ENCODE measurements at places on chromosomes 11 and 22.

- no peak for DNase-seq
These were observed 40.9 kb upstream of the MYEOV start for GRCh38 chr11:69253028-69253427.

- no peak for DNase-seq
These were observed 311.0 kb downstream of the BUD13 start for GRCh38 chr11:116461789-116462188.

DNA sequence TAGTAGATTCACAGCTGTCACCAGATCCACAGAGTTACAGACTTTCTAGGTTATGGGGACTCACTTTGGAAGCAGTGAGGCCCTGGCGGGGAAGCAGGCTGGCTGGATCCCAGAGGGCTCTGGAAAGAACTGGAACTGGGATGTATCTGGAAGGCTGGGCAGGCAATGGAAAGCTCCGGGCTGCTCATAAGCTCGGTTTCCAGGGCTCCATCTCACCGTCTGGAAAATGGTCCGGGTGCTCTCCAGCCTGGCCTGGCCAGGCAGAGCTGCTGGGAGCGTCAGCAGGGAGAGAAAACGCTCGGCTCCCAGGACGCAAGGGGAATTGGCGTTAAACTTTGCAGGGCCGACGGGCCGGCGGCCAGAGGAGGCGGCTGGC, 335 bp upstream of the SEZ6L start:
- peak; percentile 10 for DNase-seq

DNA sequence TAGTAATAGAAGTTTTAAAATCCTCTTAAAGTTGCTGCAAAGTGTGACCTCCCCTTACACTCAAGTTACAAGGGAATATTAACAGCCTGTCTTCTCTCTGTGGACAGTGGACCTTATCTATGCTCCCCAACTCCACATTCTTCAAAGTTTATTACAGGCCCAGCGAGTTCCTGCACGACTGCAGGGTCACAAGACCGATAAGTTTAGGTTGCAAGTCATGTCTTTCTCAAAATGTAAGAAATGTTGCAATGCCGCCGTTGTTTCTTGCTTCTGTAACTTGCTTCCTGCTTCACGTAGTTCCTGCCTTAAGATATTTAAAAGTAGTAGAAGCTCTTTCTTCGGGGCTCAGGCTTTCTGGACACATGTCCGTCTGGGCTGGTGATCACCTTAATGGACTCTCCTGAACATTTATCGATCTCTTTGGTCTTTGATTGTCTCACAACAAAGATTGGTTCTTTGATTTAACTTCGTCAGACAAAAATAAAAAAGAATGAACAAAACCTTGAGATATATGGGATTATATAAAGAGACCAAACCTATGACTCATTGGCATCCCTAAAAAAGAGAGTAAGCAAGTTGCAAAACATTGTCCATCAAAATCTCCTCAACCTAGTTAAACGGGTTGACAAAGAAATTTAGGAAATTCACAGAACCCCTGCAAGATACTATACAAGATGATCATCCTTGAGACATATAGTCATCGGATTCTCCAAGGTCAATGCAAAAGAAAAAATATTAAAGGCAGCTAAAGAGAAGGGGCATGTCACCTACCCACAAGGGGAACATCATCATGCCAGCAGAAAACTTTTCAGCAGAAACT, 45.4 kb upstream of the GLYAT start:
- DNase-seq, result no peak

DNA sequence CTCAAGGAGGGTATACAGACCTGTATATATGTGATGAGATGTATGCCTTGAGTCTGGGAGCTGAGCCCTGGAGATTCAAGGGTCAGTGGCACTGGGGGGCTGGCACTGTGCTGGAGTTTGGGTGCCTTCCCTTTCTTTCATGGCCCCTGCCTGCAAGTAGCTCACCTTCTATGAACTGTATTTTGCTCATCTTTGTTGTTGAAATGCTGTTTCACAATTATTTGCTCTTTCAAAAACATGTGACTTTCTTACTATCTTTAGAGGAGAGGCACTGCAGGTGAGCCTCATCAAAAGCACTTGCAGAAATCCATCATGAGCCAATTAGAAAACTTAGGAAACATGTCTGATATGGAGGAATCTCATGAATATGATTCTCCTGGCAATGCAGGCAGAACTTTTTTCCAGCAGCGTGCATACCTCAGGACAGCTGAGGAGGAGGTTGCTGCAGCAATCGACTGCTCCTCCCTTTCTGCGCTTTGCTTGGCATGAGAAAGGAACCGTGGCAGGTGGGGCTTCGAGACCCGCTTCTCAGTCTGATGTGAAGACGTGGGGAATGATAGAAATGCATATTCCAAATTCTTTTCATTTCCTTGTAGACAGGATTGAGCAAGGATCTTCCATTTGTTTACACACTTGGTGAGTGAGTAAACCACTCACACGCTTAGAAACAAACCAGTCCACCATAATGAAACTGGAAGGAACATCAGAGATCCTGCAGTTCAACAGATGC, 178.4 kb upstream of the E2F8 start:
- DNase-seq, result no peak

DNA sequence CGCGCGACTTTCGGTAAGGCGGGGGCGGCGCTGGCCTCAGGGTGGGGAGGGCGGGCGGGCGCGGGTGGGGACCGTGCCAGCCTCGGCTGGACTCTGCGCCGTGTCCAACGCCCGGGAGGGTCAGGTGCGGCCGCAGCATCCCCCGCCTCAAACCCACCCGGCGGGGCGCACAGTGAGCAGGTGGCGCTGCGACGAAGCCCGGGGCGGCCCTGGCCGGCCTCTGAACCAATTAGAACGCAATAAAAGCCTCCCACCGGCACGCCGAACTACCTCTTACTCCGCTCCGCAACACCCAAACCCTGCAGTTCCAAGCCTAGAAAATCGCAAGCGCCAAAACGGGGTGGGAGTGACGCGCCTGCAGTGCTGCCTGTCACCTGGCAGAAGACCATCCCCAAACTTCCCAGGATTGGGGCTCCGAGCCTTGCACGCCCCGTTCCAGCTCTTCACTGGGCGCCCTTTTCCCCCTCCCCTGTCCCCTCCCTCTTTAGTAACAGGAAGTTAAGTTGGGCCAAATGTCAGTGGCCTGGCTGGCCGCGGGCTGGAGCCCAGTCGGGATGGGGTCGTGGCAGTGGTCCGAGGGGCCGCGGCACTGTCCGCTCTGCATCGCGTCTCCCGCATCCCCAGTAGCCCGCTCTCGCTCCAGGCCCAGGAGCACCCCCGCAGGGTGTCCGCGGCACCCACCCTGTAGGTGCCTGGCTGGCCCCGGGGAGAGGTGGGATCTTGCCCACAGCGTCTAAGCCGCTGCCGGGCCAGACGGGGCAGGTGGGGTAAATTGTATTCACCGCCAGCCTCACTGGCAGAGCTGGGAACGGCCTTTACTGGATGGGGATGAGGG, 541 bp downstream of the MICAL2 start:
- no peak for DNase-seq

DNA sequence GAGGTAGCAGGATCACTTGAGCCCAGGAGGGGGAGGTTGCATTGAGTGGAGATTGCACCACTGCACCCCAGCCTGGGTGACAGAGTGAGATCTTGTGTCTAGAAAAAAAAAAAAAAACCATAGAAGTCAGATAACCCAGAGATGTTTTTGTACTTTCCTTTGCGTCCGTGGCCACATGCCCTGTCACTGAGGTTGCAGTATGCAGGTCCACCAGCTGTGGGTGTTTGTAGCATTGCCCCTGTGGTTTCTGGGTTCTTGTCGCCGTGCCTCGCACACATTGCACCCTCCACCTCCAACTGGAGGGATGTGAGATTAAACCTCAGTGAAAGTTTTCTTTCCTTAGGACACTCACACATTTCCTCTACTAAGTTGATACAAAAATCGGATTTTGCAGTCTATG, 70.3 kb downstream of the TNRC6B start:
- no peak for DNase-seq

- DNase-seq, result no peak
These were observed 64.7 kb upstream of the CD5 start for GRCh38 chr11:61037441-61038093.

DNA sequence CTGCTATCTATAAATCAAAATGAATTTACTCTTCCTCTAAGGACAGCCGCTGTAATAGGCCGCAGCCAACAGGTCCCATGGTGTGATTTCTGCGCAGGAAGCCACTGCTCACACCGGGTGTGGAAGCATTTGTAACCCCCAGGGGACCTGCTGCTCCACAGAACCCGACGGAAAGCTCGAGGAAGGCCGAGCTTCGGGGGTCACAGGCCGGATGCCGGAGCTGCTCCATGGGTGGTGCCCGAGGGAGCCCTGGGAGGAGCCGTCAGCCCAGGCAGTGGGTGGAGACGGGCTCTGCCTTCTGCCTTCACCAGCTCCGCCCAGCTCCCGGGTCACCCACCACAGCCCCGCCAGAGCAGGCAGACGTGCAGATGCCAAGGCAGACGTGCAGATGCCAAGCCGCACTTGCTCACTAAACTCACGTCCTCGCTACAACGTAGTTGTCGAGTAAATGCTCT, 63.5 kb downstream of the BRD1 start:
- DNase-seq, result no peak

GRCh38 chr11:35165423-35166368, 26.7 kb downstream of the CD44 start:
- no peak for DNase-seq

GRCh38 chr11:129937592-129938238, 42.3 kb upstream of the NFRKB start:
- DNase-seq, result no peak

DNA sequence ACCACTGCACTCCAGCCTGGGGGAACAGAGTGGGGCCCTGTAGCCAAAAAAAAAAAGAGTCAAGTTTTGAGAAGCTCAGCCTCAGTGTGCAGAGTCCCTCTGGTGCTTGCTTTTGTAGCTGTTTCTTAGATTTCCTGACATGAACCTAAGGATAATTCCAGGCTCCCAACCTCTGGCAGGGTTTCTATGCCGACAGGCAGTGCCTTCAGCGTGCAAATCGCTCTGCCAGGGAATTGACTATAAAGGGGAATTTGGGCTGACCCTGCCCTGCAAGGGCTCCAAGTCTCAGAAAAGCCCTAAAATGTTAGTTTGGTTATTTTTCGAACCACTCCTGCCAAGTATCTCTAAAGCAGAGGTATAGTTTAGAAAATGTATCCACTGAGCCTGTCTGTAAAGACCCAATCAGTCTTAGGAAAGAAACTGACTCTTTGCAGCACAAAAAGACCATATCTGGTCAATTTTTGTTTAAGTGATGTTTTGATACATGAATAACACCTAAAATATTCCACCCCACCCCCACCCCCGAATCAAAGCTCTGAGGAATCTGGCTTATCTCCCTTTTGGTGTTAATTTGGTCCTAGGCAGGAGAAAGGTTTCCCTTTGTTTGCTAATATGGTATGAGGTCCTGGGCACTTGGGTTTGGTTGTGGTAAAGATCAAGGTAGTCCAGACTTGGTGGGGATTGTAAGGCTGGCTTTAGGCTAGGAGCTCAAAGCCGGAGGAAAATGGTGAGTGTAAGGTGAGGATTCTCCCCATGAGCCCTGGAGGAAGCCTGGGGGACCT, 49.7 kb downstream of the ANO1 start:
- DNase-seq, result no peak

DNA sequence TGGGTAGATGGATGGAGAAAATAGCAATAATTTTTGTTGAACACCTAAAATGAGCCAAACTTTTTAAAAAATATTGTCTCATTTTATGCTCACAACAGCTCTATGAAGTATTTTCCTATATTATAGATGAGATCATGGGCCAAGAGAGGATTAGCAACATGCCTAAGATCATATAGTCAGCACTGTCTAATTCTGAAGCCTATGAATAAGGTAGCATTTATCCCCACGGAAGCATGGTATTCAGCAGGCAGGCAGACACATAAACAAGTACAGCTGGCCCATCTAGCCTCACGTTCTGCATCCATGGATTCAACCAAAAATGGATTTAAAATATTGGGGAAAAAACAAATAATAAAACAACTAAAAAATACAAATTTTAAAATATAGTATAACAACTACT, 21.9 kb upstream of the RAB30 start:
- no peak for DNase-seq

DNA sequence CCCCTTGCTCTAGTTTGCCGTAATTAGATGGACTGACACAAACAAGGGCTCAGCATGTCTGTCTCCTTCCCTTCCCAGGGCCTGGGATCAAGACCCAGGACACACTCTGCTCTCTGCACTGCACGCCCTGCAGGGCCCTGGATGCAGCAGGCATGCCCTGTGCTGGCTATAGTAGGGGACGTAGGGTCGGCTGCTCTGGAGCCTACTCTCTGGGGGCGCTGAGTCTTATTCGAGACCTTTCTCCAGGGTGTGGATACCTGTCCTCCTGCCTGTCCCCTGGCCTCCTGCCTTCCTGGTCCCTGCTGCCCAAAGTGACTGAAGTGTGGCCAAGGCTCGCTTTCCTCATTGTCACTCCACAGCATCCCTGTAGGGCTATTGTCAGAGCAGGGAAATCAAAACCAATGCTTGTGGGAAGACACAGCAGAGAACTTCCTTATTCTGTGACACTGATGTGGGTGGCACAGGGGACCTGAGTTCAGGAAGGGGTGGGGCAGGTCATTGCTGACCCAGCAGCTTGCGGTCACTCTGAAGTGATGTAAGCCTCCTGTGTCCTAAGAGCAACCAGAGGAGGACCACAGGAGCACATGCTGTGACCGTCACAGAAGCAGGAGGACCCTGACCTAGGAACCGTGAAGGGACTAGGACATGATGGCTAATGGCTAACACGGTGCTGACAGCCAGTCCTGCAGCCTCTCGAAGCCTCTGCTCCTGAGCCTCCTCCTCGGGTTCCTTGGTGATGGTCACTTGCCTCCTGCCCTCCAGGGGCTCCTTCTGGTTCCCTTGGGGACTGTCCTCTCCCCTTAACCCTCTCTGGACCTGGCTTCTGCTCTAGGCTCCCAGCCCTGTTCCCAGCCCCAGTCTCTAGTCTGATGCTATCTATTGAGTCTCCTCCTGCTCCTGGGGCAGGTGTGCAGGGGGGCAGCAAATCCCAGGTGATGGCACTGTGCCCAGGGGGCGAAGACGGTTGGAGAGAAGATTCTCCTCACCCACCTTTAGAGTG, 10.3 kb downstream of the APOBEC3A start:
- no peak for DNase-seq

DNA sequence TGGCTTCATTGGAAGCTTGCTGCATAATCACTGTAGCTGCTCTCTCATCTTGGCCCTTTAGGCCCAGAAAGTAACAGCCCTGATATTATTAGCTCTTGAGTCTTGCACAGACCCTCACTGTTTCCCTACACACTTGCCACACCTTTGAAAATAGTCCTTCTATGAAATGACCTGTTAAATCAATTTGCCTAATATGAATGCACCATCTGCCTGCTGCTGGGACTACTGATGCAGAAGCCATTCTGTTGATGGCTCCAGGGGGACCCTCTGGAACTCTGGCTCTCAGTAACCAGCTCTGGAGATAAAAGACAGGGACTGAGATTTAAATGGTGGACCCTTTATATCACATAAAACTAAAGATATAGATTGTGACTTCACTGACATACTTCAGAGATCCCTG, 14.7 kb upstream of the AMPD3 start:
- DNase-seq, result no peak

GRCh38 chr22:21047035-21047661, 1.4 kb downstream of the LRRC74B start:
- DNase-seq, result no peak

- DNase-seq, result no peak
These were observed 58.6 kb downstream of the KDM2A start for GRCh38 chr11:67177399-67178281.
